ENCODE measurements at places on chromosomes 2 and 18.

GRCh38 chr2:64939332-64939917 is 49.8 kb upstream of the SLC1A4 start:
- no peak for DNase-seq

DNA sequence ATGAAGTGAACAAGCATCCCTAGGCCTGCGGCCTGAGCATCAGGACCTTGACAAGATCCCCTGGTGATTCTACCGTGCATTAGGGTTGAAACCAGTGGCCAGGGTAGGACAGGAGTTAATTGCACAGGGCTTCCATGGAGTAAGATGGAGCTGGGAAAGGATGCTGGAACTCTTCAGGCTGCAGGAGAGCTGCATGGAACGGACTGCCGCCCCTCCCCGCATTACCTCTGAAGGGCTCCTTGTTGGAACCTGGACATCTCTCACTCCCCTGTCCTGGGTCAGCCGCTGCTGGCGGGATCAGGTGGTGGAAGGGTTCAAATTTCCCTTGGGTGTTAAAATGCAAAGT is 156.6 kb upstream of the ID2 start:
- no peak for DNase-seq

DNA sequence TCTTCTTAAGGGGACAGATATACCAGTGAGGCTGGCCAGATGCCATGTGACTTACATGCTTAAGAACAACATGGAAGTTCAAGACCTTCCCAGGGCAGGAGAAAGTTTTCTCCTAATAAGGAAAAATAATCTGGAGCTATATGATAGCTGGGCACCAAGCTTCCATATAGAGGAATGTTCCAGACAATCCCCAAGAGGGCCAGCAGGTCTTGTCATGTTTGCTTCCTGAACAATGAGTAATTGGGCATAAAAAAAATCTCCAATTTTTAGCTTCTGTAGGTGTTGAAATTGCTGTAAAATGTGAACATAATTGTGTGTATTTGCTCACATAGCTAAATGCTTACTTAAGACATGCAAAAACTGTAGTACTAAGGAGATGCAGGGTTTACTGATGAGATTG is 809.5 kb upstream of the PIK3C3 start:
- DNase-seq, result no peak

DNA sequence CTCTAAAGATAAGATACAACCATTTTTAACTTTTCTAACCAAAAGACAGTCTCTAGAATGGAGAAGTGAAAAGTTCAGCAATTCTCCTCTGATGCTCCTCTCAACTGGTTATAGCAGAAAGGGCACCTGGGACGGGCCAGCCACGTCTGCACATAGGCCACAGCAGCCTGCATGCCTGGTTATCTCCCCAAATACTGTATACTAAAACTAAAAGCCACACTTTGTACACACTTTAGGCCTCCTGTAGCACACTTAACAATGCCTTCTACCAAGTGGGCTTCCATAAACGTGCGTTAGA is 179.1 kb downstream of the ANKRD44 start:
- DNase-seq, result no peak

- no peak for DNase-seq
These were observed 15.6 kb upstream of the PPP1CB start for GRCh38 chr2:28736034-28736433.

DNA sequence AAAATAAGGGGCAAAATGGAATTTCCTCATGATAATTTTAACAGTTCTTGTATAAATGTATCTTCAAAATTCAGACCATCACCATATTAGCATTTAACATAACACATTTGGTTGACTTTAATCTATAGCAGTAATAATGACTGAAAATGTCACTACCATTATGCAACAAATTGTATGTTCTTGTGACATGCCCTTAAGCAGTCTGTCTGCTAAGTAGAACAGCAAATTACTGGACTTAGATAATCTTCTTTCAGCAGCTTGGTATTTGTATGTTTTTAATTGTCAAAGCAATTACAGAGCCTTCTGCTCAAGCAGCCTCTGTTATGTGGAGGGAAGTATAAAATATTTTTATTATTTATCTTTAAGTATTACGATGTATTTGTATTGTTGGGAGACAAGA is 214.3 kb upstream of the NXPH2 start:
- DNase-seq, result no peak

GRCh38 chr2:173520918-173521317 is 166.2 kb downstream of the CDCA7 start:
- DNase-seq, result no peak

GRCh38 chr2:38122344-38122743 is 46.4 kb upstream of the CYP1B1 start:
- DNase-seq, result no peak

GRCh38 chr2:136012315-136012714 is 26.9 kb upstream of the DARS1 start:
- no peak for DNase-seq

- DNase-seq, result no peak
These were observed 525.0 kb downstream of the ZEB2 start for GRCh38 chr2:143994961-143995360.

DNA sequence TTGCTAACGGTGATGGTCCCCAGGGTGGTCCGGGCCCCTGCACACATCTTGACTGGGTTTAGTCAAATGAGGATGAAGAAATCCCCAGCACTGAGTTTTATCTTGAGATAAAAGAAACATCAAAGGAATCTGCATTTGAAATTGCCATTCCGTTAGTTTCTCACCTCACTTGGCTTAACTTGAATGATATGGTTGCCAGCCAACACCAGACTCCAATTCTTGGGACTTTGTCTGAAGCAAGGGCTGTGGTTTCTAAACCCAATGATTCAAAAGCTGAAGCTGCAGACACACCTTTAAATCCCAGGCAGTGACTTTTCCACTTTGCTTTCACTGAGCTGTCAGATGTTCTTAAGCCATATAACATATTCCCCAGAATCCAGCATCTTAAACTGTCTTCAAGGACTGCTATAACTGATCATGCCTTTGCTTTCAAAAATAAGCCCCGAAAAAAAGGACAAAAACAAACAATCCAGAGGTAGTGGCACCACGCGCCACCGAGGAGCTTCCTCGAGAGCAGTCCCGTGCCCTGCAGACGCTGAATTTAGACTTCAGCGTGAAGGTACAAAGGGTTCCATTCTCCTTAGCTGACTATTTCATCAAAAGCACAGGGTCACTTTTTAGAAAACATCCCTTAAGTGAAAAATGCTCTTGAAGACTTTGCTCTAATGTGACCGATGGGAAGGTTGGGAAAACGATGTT is 189.3 kb downstream of the HDAC4 start:
- no peak for DNase-seq

DNA sequence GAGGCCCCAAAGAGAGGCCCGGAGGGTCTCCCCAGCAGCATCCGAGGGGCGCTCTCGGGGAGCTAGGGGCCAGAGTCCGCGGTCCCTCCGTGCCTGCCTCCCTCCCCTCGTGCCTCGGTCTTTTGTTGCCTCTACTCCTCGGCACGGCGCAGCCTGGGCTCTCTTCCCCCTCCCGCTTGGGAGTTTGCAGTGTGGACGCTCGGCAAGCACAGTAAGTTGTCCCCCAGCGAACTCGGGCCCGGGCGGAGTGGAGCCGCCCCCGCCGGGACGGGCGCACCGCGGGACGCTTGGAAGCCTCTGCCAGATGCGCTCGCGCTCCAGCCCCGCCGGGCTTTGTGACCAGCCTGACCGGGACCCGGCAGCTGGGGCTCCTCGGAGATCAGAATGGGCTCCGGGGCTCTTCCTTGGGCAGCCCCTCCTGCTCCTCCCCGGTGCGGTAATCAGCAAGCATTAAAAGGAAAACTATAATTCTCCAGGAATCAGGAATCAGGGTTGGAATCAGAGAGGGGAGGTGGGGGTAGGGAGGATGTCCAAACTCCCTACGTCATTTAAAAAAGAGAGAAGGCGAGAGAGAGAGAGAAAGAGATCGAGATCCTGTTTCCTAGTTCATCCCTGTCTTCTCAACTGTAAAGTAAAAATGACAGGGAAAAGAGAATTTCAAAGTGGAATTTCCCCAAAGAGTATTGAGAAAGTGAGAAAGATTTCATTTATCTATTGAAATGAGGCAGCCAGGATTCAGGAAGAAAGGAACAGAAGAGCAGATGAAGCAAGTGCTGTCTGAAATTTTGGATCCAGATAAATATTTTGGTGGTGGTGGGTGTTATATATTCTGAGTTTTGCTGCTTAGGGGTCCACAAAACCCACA is 786 bp upstream of the TMEM200C start:
- DNase-seq, result no peak

- no peak for DNase-seq
These were observed 103.7 kb downstream of the CCDC85A start for GRCh38 chr2:56287508-56287907.

GRCh38 chr2:196288006-196288538 is 116.7 kb upstream of the STK17B start:
- no peak for DNase-seq

DNA sequence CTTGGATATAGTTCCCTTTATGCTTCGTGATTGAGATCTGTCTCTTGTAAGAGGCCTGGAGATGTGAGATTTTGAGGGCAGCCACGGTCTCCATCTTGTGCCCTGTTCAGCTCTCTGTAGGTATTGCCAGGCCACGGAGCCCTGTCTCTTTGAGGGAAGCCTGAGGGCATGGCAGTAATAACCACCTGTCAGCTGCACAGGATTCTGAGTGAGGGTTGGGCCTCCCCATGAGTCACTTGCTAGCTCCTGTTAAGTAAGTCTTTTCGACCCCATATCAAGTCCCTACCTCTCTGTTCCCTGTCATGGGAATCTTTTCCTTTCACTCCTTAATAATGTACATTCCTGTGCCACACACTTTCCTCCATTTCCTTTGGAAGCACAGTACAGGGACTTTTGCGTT is 20.4 kb downstream of the LYPD6B start:
- no peak for DNase-seq

DNA sequence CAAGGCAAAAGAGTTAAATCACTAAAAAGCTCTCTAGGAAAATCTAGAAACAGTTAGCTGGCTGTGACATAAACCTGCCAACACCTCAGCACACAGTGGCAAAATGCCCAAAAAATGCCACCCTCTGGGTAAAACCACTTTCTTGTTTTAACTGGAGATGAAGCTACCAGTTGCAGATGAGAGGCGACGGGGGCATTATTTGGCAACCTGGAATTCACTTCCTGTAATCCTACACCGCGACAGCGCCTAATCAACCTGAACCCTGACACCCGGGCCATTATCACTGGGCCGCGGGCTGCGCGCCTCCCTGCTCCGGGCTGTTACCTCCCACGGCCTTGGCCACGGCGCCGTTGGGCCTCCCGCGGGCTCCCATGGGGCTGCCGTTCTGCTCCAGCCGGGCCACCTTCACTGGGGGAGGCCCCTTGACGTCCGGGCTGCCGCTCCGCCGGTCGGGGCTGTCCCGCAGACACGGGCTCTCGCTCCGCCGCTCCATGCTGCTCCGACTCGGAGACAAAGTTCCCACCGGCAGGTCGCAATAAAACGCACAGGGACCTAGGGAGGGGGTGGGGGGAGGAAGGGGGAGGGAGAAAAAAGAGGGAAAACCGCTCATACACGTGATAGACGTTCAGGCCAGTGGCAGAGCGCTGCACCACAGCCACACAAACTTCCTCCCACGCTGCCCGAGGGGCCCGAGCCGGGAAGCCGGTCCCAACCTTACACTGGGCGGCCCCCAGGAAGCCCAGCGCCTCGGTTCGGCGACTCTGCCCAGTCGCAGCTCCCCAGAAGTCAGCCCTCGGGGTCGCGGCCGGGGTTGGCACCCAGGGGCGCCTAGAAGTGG is 2.0 kb downstream of the SATB2 start:
- DNase-seq, result no peak

- no peak for DNase-seq
These were observed 132.2 kb downstream of the AKAIN1 start for GRCh38 chr18:5064841-5065370.

GRCh38 chr2:111028720-111029119 is 92.0 kb upstream of the BCL2L11 start:
- no peak for DNase-seq

GRCh38 chr2:42547014-42547413 is 21.4 kb upstream of the MTA3 start:
- no peak for DNase-seq

DNA sequence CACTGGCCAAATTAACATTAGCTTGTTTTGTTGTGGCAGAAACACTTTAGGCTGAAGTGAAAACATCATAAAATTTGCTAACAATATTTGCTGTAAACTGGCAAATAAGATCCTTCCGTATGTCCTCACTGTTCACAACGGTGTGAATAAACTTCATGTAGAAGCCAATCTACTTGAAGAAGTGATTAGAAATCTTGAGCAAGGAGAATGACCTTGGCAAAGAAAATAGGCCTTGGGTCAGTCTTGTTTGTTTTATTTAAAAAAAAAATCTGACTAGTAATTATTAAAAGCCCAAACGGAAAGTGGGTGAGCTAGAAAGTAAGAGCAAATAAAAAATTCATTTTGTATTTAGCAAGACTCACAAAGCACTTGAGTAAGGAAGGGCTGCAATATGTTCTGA is 197.0 kb downstream of the CPS1 start:
- DNase-seq, result no peak

DNA sequence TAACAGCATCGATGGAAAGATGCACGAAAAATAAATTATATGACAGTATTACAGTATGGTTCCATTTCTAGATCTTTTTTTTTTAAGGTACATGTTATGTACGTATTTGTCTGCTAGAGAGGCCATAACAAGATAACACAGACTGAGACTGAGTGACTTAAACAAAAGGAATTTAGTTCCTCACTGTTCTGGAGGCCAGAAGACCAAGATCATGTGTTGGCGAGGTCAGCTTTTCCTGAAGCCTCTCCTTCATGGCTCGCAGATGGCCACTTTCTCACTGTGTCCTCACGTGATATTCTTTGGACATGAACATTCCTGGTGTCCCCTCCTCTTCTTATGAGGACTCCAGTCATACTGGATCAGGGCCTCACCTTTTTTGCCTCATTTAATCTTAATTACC is 177.4 kb downstream of the CAPN13 start:
- DNase-seq, result no peak

- DNase-seq, result no peak
These were observed 66.3 kb downstream of the NCKAP1 start for GRCh38 chr2:182971820-182972547.

DNA sequence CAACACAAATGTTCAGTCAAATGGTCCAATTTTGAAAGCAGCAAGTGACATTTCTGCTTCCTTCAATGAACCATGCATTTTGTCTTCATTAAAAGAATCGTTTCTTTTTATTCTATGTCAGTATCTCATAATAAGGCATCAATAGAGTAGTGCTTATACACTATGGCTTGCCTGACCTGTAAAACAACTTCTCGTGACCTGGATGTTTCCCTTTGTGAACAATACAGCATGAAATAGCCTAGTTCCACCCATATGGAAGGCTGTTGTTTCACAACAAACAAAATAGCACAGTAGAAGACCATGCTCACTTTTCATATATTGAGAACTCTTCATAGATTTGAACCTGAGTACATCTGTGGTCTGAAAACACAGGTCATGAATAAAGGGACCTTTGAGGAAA is 104.3 kb upstream of the PIK3C3 start:
- no peak for DNase-seq

Data from effector memory CD4-positive, alpha-beta T cell (primary cell).